Renal pelvis (tissue), 12 donors: ENCODE measurements at places on chromosomes 7 and 10. TPM values are rescaled to one million over a fixed set of nuclear protein-coding genes. Genes with fewer than 3 reads are reported as not detected.

PPP1R3C gene
- polyA plus RNA-seq = 42.3 TPM

CDNF gene
- 2.0 TPM for polyA plus RNA-seq

EPHA1 gene
- 18.3 TPM for polyA plus RNA-seq

SPAG6 gene
- polyA plus RNA-seq = 0.88 TPM

ZNF488 gene
- polyA plus RNA-seq = 5.4 TPM

SPDYE11 gene
- 1.2 TPM for polyA plus RNA-seq

GIMAP8 gene
- 8.6 TPM for polyA plus RNA-seq

GARIN1A gene
- 5.7 TPM for polyA plus RNA-seq

EN2 gene
- polyA plus RNA-seq = 0.29 TPM

SAP25 gene
- polyA plus RNA-seq = 4.4 TPM

VKORC1L1 gene
- 26.9 TPM for polyA plus RNA-seq

CTAGE8 gene
- polyA plus RNA-seq = 16.3 TPM

LRRC18 gene
- polyA plus RNA-seq = 0.06 TPM

COL1A2 gene
- polyA plus RNA-seq = 822 TPM

PDE1C gene
- polyA plus RNA-seq = 5.0 TPM

TMEM130 gene
- 4.4 TPM for polyA plus RNA-seq

CALML3 gene
- polyA plus RNA-seq = 0.03 TPM

OR6B1 gene
- not detected for polyA plus RNA-seq

MUC3A gene
- 0.59 TPM for polyA plus RNA-seq

STEAP1 gene
- 13.3 TPM for polyA plus RNA-seq

AFAP1L2 gene
- 42.1 TPM for polyA plus RNA-seq

CUTC gene
- polyA plus RNA-seq = 23.6 TPM

HERPUD2 gene
- 42.6 TPM for polyA plus RNA-seq

RAB19 gene
- 2.2 TPM for polyA plus RNA-seq

TCF7L2 gene
- polyA plus RNA-seq = 49.2 TPM

HYAL4 gene
- 0.15 TPM for polyA plus RNA-seq

ACHE gene
- polyA plus RNA-seq = 5.3 TPM

MKI67 gene
- 60.7 TPM for polyA plus RNA-seq

EGFR gene
- 32.0 TPM for polyA plus RNA-seq

CFAP69 gene
- 12.4 TPM for polyA plus RNA-seq

CPEB3 gene
- 2.7 TPM for polyA plus RNA-seq

NAT16 gene
- not detected for polyA plus RNA-seq

C7orf25 gene
- polyA plus RNA-seq = 5.3 TPM

OR2A12 gene
- polyA plus RNA-seq = not detected

CASTOR2 gene
- 11.4 TPM for polyA plus RNA-seq

SLC18A2 gene
- 1.2 TPM for polyA plus RNA-seq

PRLHR gene
- not detected for polyA plus RNA-seq

ARMC10 gene
- polyA plus RNA-seq = 48.4 TPM

OR2A42 gene
- polyA plus RNA-seq = 2.7 TPM

RSPH10B2 gene
- polyA plus RNA-seq = 2.0 TPM

EPDR1 gene
- 20.0 TPM for polyA plus RNA-seq

WNT8B gene
- 0.98 TPM for polyA plus RNA-seq

VIPR2 gene
- polyA plus RNA-seq = 2.1 TPM

CAMK2B gene
- 3.3 TPM for polyA plus RNA-seq

NPTX2 gene
- 4.6 TPM for polyA plus RNA-seq

COL28A1 gene
- 9.5 TPM for polyA plus RNA-seq

MOGAT3 gene
- polyA plus RNA-seq = 1.7 TPM

MCM7 gene
- polyA plus RNA-seq = 166 TPM

SKIDA1 gene
- 11.8 TPM for polyA plus RNA-seq

SLC26A4 gene
- polyA plus RNA-seq = 2.3 TPM
